ENCODE measurements at places on chromosomes 3 and 15. TPM values are rescaled to one million over a fixed set of nuclear protein-coding genes. Genes with fewer than 3 reads are reported as not detected.

DNA sequence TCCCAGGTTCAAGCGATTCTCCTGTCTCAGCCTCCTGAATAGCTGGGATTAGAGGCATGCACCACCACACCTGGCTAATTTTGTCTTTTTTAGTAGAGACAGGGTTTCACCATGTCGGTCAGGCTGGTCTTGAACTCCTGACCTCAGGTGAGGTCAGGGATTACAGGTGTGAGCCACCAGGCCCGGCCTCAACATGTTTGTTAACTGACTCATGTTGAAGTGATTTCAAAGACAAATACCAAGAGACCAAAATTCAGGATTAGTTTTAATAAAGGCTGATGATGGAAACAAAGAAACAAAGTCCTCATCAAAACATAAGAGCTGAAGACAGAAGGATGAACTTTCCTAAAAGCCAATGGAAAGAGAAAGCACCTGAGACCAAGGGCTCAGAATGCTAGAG is 36.5 kb downstream of the SLC12A6 start:
- H3K27ac ChIP-seq: no peak overlapping the region
- no peak for DNase-seq
- H3K4me3 ChIP-seq: no peak overlapping the region
- no peaks in the 10 kb centered on the region for H3K4me1 ChIP-seq

The DPPA2 gene
- total RNA-seq: 1.6 TPM

GRCh38 chr3:128606094-128606493 is 44.5 kb downstream of the RPN1 start:
- H3K27me3 ChIP-seq: no peaks in the 10 kb centered on the region
- H3K36me3 ChIP-seq: peaks cover 5% of the 10 kb centered on the region
- H3K27ac ChIP-seq: no peak overlapping the region

- H3K4me3 ChIP-seq: no peak overlapping the region
- peaks cover 19% of the 10 kb centered on the region for H3K36me3 ChIP-seq
- no peaks in the 10 kb centered on the region for H3K27me3 ChIP-seq
- H3K4me1 ChIP-seq: no peaks in the 10 kb centered on the region
These were observed 31.1 kb downstream of the ACKR4 start for GRCh38 chr3:132628157-132628556.

- no peak for DNase-seq
- no peaks in the 10 kb centered on the region for H3K36me3 ChIP-seq
- H3K4me1 ChIP-seq: peaks cover 3% of the 10 kb centered on the region
- H3K27me3 ChIP-seq: no peaks in the 10 kb centered on the region
- no peak overlapping the region for H3K4me3 ChIP-seq
These were observed 3.7 kb downstream of the RUBCN start for GRCh38 chr3:197733042-197733441.
